Peyer's patch (tissue), 4 donors: ENCODE measurements at places on chromosomes 5 and 9. TPM values are rescaled to one million over a fixed set of nuclear protein-coding genes. Genes with fewer than 3 reads are reported as not detected.

Gene IL13
- total RNA-seq, result not detected

Gene EPB41L4B
- 20.6 TPM for total RNA-seq

Gene STPG3
- total RNA-seq, result not detected

Gene RASGEF1C
- total RNA-seq, result not detected

Gene TMC1
- total RNA-seq, result not detected
